ENCODE measurements at places on chromosomes 11 and 22.
A peak's percentile ranks its signal among the peaks of the same experiment; 100 is the strongest.

DNA sequence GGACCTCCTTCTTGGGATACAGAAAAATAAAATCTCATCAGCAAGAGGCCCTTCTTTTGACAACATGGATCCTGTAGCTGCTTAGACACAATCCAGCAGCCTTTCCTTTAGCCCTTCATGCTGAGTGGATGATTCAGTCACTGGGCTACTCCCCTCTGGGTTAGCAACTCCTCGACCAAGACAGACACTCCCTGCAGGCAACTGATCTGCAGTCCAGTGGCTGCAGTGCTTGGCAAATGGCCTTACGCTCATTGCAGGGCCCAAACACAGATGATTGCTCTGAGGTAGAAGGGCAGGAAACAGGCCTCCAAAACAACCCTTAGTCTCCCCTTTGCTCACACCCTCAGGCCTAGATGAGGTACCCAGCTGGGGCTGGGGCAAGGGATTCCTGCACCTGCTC lies 73.2 kb upstream of the OPCML start:
- DNase-seq, result no peak

DNA sequence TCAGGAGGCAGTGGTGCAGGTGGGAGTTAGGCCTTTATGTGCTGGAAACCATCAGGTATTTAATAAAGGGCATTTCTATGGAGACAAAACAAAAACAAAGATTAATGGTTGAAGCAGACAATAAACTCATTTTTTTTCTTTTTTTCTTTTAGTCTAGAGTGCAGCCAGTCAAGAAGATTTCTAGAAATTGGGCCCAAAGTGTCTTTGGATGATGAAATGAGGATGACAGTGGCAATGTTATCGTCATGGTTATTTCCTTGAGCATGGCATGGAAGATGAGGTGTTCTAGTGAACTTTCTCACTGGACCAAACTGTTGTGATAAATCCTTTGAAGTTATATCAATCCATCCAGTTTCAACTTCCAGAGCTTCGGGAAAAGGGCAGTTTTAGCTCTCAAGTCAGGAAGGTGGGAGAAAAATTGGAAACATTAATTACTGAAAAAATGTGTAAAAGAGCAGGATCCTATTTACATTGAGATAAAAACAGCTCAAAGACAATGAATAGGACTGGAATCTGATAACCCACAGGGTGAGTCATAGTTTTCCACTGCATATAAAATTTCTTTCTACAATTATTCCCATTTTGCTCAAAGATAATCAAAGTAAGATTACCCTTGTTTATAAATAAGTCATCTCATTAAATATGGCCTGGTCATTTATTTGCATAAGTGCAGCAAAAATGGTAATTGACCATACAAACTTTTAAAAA lies 33.0 kb downstream of the PRR5L start:
- DNase-seq, result no peak

GRCh38 chr11:66851698-66852465 lies 5.0 kb upstream of the LRFN4 start:
- DNase-seq, result peak; percentile 100

DNA sequence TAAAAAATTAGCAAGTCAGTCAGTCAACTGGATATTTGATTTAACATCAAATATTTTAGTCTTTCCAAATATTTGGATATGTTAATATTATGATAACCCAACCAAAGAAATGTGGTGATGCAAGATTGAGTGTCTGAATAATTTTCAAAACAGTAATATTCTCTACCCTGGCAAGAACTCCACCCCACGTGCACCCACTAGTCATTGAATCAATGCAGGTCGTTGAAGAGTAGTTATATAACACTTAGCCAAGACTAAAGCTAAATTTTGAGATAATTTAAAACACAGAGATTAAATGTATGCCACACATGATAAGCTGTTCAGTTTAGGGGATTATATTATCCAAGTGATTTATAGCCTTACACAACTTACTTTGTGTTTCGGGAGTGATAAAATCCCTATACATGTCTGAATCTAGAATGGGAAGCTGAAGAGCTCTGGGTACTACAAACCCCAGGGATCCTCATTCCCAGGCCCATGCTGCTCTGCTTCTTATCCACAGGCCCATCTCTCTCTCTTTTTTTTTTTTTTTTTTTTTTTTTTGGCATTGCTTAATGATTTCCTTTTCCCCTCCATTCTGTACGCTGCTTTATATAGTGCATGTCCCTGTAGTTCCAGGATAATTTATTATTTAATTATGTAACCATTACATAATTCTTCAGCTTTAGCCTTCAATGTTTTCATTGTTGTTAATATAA lies 392.9 kb downstream of the NTM start:
- DNase-seq, result no peak

GRCh38 chr11:59555601-59556114 lies 44.3 kb downstream of the OR4D9 start:
- no peak for DNase-seq

DNA sequence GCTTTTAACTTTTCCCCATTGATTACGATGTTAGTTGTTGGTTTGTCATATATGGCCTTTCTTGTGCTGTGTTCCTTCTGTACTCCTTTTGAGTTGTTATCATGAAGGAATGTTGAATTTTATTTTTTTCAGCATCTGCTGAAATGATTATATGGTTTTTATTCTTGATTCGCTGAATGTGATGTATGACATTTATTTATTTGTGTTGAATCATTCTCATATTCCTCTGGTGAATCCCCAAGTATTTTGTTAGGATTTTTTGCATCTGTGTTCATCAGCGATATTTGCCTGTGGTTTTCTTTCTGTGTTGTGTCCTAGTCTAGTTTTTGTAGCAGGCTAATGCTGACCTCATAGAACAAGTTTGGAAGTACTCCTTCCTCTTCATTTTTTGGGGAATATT lies 78.2 kb downstream of the GGT1 start:
- no peak for DNase-seq

- DNase-seq, result no peak
Measured at GRCh38 chr22:17970201-17970708, 54.1 kb downstream of the MICAL3 start.
